ENCODE measurements at places on chromosomes 3 and 15.

GRCh38 chr3:174251681-174252080, 607.5 kb upstream of the NAALADL2 start:
- no peak for DNase-seq

DNA sequence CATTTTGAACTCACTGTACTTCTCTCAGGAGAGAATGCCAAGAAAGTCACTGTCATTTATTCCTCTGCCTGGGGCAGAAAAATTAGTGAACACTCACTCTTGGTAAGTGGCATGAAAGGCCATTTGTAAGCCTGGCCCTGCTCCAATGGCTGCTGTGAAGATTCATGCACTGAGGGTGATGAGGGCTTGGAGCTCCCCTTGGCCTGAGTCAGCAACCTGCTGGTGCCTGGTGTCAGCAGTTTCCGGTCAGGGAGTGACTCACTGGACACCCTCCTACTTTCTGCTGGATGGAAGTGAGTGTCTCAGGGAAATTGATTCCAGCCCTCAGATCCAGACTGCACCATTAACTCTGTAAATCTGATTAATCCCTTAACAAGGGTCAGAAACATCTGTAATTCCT, 37.6 kb downstream of the TRA2B start:
- peak; percentile 81 for DNase-seq

DNA sequence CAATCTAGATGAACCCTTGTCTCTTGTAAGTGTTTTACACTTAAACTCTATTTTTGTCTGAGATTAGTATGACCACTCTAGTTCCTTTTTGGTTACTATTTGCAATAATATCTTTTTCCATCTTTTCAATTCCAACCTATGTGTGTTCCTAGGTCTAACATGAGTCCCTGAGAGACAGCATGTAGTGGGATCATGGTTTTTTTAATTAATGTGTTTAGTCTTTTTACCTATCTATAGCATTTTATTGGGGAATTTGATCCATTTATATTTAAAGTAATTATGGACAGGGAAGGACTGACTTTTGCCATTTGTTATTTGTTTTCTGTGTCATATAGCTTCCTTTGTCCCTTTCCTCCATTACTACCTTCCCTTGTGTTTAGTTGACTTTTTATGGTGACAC, 21.7 kb downstream of the TNFSF10 start:
- no peak for DNase-seq

GRCh38 chr3:68973639-68974038, 39.8 kb downstream of the EOGT start:
- no peak for DNase-seq

GRCh38 chr3:31853580-31853979, 127.5 kb downstream of the OSBPL10 start:
- no peak for DNase-seq

DNA sequence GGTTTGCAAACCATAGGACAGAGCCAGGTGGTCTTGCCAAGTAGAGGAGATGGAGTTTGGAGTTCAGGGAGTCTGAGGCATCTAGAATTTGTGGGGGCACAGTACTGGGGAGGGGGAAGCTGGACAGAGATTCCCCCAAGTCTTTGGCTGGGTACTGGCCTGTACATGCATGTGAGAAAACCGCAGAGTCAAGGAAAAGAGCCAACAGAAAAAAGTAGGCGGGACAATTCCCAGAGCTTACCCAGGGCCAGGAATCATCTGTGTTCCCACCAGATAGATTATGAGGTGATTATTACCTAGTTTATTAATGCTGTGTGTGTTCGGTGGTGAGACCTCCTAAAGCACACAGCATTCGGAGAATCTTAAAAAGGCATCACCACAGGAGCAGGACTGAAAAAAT, 11.3 kb downstream of the LYSMD4 start:
- DNase-seq: no peak

GRCh38 chr3:171615281-171615680, 155.1 kb upstream of the TNIK start:
- no peak for DNase-seq

All from SW480 (cell line).